PC-9 (cell line): ENCODE measurements at places on chromosomes 13 and 19.

DNA sequence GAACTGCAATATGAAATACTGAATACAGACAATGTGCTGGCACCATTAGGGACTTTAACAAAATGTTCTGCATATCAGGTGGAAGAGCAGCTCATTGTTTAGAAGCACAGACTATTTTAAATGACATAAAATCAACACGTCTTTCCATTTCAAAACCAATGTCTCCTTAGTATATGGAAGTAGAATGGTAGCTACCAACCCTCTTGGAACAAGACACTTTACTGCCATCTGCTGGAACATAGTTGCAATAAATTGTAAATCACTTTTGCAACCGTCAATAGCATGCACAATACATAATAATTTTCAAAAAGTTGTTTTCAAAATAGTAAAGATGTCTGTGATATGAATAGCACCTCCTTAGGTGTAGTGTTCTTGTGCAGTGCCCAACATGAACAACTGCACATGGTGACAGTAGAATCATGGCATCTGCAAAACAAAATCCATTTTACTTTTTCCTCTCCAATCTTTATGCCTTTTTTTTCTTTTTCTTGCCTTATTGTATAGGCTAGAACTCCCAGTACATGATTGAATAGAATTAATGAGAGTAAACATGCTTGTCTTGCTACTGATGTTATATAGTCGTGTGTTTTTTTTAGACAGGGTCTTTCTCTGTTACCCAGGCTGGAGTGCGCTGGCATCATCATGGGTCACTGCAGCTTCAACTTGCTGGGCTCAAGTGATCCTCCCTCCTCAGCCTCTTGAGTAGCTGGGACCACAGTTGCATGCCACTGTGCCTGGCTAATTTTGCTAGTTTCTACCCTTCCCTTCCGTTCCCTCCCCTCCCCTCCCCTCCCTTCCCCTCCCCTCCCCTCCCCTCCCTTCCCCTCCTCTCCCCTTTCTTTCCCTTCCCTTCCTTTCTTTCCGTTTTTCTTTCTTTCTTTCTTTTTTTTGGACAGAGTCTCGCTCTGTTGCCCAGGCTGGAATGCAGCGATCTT is 7.8 kb upstream of the LYPD5 start:
- H3K4me1 ChIP-seq = peaks cover 7% of the 10 kb centered on the region
- no peak for DNase-seq
- no peaks in the 10 kb centered on the region for H3K27me3 ChIP-seq
- no peak overlapping the region for H3K4me3 ChIP-seq
- no peaks in the 10 kb centered on the region for H3K36me3 ChIP-seq
- H3K27ac ChIP-seq = no peak overlapping the region

GRCh38 chr19:16797876-16798275 is 31.3 kb upstream of the SIN3B start:
- H3K36me3 ChIP-seq = no peaks in the 10 kb centered on the region
- no peak for DNase-seq
- H3K4me3 ChIP-seq = no peak overlapping the region
- no peaks in the 10 kb centered on the region for H3K4me1 ChIP-seq
- H3K27me3 ChIP-seq = no peaks in the 10 kb centered on the region

DNA sequence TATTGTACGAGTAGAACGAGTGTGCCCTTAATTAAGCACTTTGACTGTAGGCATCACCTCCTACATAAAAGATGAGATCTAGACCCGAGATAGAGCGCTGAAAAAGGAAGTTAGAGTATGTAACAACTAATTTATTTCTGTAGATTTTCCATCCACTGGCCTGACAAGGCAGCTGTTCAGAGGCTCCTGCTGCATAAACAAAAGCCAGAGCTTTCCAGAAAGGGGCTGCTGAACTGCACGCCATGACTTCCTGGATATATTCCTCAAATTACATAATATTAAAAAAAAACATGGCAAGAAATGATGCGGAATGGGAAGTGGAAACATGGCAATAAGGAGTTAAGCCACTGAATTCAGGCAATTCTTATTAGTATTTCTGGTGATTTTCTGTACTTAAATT is 89.7 kb downstream of the AKAP11 start:
- no peak for DNase-seq
- H3K27me3 ChIP-seq = no peaks in the 10 kb centered on the region
- H3K27ac ChIP-seq = no peak overlapping the region
- no peak overlapping the region for H3K4me3 ChIP-seq
- H3K4me1 ChIP-seq = no peaks in the 10 kb centered on the region

GRCh38 chr13:95226932-95227695 is 74.1 kb downstream of the ABCC4 start:
- H3K4me3 ChIP-seq = no peak overlapping the region
- no peak for DNase-seq
- no peaks in the 10 kb centered on the region for H3K27me3 ChIP-seq
- H3K4me1 ChIP-seq = peaks cover 29% of the 10 kb centered on the region
- H3K36me3 ChIP-seq = no peaks in the 10 kb centered on the region

DNA sequence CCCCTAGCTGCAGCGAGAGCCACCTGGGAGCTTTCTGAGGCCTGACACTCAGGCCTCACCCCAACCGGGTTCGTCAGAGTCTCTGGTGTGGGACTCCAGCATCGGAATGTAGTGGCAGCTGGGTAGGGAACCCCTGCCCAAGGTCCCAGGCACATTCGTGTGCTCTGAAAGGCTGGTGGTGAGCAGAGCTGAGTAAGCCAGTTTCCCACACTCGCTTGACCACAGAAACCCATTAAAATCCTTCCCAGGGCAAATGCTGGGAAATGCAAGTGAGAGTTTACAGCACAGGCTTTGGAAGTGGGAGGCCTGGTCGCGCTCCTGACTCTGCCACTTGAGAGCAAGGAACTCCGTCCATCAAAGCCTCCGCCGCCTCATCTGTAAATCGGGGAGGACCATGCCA is 4.2 kb downstream of the TRAPPC6A start:
- H3K27ac ChIP-seq = no peak overlapping the region
- H3K27me3 ChIP-seq = no peaks in the 10 kb centered on the region
- H3K36me3 ChIP-seq = no peaks in the 10 kb centered on the region
- no peak overlapping the region for H3K4me3 ChIP-seq
- no peak for DNase-seq

- no peak for DNase-seq
- H3K27ac ChIP-seq = no peak overlapping the region
- H3K4me1 ChIP-seq = no peaks in the 10 kb centered on the region
- no peaks in the 10 kb centered on the region for H3K27me3 ChIP-seq
- no peaks in the 10 kb centered on the region for H3K36me3 ChIP-seq
- no peak overlapping the region for H3K4me3 ChIP-seq
Observed at GRCh38 chr13:75467040-75467728, 14.8 kb downstream of the TBC1D4 start.

DNA sequence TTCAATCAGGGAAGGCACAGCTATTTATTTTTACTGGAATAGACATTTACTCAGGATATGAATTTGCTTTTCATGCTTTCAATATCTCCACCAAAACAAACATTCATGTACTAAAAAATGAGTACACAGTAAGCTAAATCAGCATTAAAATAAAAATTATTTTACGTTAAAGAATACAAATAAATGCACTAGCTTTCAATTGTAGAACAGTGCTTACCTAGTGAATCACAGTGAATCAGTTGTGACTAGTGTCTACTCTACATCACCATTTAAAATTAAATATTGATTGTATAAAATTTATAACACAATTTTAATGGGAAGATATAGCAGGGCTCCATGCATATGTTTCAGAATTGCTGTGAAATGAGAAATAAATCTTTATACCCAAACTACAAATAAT is 929.6 kb upstream of the ATXN8OS start:
- DNase-seq = no peak
- H3K27ac ChIP-seq = no peak overlapping the region
- no peak overlapping the region for H3K4me3 ChIP-seq
- no peaks in the 10 kb centered on the region for H3K36me3 ChIP-seq
- H3K27me3 ChIP-seq = no peaks in the 10 kb centered on the region
